ENCODE measurements at places on chromosomes 1 and 21.

DNA sequence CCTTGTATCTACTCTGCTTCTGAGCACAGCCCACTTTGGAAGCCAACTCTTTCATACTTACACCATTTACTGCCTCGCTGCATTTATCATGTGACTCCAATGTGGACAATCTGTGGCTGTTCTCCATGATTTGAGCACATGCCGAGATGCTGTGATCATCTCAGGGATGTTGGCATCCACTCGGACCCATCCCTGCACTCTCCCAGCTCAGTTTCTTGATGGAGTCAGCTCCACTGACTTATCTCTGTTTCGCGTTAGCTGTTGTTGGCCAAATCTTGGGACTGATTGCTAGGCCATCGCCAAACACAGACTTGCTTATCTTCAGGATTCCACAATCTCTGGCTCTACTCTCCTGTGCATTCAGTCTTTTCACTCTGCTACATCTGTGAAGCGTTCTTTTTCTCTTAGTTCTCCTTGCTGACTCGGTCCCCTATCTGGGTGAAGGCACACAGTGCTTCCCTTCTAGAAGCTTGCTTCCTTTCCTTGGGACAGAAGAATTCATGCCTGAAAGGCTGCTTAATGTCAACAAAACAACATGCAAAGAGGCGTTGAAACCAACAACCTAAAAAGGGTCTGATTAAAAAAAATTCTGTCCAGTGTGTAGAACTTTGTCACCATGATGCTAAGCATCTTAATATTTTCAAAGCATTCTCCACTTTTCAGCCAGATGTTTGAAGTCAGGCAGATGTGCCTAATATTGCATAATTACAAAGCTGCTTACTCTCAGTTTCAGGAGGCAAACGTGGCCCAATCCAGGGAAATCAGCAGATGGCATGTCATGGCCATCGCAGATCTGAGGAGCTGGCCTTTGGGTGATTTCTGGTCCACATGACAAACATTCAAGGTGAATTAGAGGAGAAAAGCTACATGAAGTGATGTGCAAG is 120.7 kb downstream of the NGF start:
- DNase-seq: no peak

DNA sequence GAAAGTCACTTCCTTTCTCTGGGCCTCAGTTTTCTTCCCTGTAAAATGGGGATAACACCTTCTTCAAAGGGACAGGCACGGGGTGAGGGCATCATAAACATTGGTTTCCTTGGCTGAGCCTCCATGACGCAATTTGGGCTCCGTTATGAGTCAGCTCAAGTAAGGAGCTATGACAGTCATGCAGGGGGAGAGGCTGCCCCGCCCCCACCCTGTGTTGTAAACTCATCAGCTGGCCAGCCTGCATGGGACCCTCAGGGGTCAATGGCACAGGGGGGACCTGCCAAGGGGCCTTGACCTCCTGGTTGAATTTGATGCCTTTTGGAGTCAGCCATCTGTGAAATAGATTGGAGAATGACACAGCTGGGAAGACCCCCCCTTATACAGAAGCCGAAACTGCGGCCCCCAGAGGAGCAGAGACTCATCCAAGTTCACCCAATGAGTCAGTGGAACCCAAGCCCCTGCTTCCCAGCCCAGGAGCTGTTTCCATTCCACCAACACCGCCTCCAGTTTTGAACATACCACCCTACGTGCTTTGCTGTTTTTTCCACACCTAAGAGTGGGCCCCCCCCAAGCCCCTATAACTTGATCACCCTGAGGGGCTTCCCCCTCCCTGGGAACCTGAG is 36.8 kb upstream of the RUNX3 start:
- peak; percentile 41 for DNase-seq

DNA sequence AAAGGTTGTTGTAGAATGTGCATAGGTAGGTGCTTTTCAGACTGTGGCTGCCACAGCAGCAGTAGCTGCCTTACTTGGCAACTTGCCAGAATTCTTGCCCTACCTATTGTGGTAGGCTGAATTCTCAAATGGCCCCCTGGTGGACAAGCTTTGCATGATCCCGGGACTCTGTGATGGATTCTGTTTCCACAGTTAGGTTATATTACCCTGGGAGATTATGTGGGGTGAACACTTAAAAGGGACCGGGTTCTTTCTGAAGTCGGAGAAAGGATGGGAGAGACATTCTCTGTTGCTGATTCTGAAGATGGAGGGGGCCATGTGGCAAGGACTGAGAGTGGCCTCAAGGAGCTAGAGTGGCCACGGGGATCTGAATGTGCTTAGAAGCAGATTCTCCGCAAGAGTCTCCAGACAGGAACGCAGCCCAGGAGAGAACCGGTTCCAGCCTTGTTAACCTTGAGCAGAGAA is 32.1 kb upstream of the KCNE1 start:
- peak; percentile 83 for DNase-seq

GRCh38 chr1:107963601-107964335 is 1.2 kb downstream of the VAV3 start:
- DNase-seq: peak; percentile 14

- DNase-seq: peak; percentile 89
These were observed 6.5 kb upstream of the SDHB start for GRCh38 chr1:17060306-17060749.

DNA sequence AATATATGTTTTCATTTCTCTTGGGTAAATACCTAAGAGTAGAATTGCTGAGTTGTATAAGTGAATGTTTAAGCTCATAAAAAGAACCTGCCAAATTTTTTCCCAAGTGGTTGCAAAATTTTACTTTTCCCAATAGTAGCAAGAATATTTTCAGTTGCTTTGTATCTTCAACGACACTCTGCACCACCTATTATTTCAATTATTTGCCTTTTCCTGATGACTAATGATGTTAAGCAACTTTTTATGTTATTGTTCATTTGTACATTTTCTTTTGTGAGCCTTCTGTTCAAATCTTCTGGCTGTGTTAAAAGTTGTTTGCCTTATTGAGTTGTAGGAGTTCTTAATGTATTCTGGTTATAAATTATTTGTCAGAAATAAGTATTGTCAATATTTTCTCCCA is 299.1 kb upstream of the NRIP1 start:
- DNase-seq: no peak

- DNase-seq: no peak
These were observed 1554.8 kb downstream of the KCNT2 start for GRCh38 chr1:195053478-195053877.

- DNase-seq: no peak
These were observed 337.5 kb upstream of the RUNX1 start for GRCh38 chr21:35386491-35387079.

GRCh38 chr21:17461014-17461413 is 51.8 kb upstream of the CXADR start:
- no peak for DNase-seq

DNA sequence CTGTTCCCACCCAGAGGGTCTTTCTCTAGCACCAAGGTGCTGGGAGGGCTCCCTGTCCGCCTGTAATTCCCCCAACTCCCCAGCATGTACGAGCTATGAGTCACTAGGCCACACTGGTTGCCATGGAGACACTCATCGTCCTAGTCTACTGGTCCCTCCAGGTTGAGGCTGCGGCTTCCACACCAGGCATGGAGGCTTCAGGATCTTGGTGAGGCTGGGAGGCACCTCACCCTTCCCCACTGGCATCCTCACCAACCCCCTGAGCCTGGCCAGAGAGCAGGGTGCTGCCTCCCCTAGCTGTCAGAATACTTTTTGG is 75.6 kb upstream of the KAZN start:
- no peak for DNase-seq
